Aorta (tissue), 5 donors: ENCODE measurements at places on chromosomes 2 and 18. TPM values are rescaled to one million over a fixed set of nuclear protein-coding genes. Genes with fewer than 3 reads are reported as not detected.

GRCh38 chr2:42073739-42074503 is 26.1 kb downstream of the PKDCC start:
- H3K4me3 ChIP-seq = no peak overlapping the region
- no peak for DNase-seq
- H3K27ac ChIP-seq = no peak overlapping the region
- H3K27me3 ChIP-seq = no peaks in the 10 kb centered on the region
- H3K36me3 ChIP-seq = no peaks in the 10 kb centered on the region

The GKN1 gene
- total RNA-seq = not detected

GRCh38 chr2:96529376-96530143 is 7.0 kb upstream of the ARID5A start:
- H3K36me3 ChIP-seq = no peaks in the 10 kb centered on the region
- peak; percentile 69 for DNase-seq

The ORC4 gene
- total RNA-seq = 34.9 TPM

DNA sequence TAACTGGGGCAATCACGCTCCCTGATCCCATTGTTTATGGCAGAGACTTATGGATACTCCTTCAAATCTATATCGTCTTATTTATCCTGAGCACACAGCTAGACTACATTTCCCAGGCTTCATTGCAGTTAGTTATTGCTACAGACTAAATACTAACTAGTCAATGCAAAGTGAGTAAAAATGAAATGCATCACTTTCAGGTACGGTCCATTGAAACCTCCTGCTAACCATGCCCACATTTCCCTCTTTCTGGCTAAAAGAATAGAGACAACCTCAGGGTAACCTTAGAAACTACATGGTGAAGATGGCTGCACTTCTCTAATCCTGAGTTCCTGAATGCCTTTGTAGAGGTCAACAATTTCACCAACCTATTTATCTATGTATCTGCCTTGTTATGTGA is 437.4 kb downstream of the EPHA4 start:
- DNase-seq = no peak
- H3K27ac ChIP-seq = no peak overlapping the region
- no peaks in the 10 kb centered on the region for H3K27me3 ChIP-seq
- no peaks in the 10 kb centered on the region for H3K4me1 ChIP-seq
- no peak overlapping the region for H3K4me3 ChIP-seq

The DPP10 gene
- not detected for total RNA-seq

The KRTCAP3 gene
- 1.8 TPM for total RNA-seq

The SP5 gene
- 3.6 TPM for total RNA-seq

The AQP12B gene
- total RNA-seq = not detected

DNA sequence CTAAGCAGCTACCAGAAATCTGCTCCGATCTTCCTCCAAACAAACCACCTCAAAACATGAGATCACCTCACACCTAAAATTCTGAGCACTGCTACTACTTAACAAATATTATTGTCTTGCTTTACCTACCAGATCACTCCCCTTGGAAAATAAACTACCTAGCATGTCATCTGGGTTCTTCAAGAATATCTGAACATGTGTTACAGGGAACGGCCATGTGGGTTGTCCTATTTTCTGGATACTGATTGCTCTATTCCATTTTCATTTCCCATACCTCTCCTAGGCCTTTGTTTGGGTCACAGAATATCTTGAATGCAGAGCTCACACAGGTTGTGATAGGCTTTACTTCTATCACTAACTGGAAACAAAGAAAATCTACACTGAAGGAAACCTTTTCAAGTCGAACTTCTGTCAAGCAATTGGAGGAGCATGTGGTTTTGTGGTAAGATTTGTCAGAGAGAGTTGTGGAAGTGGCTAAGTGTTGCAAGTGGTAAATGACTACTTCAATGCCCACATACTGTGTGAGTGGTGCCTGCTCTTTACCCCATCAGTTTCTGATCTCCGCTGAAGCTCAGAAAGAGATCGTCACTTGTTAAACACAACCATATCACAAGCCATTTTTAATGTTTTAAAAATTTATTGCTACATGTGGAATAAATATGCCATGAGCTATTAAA is 739.1 kb upstream of the ZEB2 start:
- H3K27ac ChIP-seq = no peak overlapping the region
- H3K4me1 ChIP-seq = no peaks in the 10 kb centered on the region
- no peaks in the 10 kb centered on the region for H3K36me3 ChIP-seq
- H3K27me3 ChIP-seq = no peaks in the 10 kb centered on the region
- DNase-seq = no peak
